ENCODE measurements at places on chromosomes 5 and 9.

DNA sequence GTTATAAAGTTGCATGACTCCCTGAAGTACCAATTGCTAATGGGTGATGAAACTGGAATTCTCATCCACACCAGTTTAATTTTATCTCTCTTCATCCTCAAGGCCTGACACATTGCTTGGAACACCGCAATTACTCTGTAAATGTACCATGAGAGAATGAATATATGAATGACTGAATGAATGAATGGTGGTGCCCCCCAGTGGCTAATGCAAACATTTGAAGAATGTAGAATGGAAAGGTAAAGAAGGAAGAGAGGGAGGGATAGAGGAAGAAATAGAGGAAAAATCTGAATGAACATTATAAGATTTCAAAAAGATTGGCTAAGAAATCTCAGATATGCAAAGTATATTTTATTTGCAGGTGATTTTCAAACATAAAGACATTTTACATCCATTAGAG lies 13.1 kb downstream of the PAPPA start:
- no peak for DNase-seq

DNA sequence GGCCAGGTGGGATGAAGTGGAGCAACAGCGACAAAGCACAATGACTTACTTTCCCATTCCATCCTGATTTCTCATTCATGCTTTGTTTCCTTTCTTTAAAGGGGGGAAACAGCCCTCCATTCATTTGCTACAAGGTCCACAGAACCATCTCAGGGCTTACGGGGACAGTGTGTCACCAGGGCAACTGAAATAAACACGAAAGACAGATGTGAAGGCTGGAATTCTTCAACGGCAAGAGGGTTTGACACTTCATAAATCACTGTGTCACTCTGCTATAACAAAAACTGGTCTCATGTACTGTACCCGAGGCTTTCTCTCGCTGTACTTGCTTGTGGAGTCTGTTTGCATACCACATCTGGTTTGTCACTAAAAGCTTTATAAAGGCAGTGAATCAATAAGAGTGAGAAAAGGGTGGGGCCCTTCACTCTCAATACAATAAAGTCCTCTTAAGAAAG lies 150.8 kb downstream of the EFNA5 start:
- DNase-seq: peak; percentile 3

- DNase-seq: no peak
Measured at GRCh38 chr9:97908705-97909104, 13.6 kb downstream of the TRMO start.

DNA sequence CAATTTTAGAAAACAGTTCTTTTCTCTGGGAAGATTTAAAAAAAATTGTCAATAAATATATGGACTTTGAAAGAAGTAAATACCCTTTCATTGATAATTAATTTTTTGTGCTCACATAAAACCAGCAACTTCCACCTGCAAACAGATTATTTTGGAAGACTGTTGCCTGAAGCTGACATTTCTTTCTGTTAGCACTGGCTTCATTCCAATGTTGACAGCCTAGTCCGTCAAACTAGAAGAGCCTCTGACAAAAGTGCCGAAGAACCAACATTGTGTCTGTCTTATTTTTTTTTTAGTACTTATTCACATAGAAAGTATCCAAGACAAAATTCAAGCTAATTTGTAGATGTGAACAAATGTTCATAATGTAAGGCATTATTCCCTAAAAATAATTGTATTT lies 108.6 kb upstream of the TMEM161B start:
- no peak for DNase-seq

DNA sequence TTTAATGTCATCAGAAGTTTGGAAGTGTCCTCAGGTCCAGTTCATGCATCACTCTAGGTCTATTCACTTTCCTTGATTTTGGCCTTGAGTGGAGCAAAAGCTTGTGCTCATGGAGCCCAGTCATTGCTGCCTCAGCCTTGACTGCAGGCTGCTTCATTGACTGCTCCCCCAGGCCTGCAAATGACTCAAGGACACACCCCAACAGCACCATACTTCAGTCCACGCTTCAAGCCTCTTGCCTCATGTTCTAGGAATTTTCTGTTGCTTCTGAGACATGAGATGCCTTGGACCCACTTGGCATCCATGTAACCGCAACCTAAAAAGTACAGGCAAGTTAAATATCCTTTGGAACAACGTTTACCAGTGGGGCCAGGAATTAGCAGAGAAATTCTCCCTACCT lies 193.7 kb downstream of the PIK3R1 start:
- DNase-seq: no peak

DNA sequence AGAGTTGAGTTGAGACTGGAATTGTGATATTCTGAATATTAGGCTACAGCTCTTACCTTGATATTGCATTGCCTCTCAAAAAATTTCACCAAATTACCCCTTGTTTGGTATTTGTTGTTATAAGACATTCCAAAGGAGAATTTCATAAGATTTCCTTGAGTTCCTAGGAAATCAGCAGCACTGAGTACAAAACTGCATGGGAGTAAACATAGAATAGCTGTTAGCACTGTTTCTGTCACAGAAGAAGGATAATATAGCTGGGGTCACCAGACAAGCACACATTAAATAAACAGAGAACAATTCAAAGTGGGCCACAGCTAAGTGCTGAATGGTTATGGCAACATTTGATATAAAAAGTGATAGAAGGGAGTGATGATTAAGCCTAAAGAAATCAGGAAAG lies 724.3 kb downstream of the PRELID2 start:
- DNase-seq: no peak

DNA sequence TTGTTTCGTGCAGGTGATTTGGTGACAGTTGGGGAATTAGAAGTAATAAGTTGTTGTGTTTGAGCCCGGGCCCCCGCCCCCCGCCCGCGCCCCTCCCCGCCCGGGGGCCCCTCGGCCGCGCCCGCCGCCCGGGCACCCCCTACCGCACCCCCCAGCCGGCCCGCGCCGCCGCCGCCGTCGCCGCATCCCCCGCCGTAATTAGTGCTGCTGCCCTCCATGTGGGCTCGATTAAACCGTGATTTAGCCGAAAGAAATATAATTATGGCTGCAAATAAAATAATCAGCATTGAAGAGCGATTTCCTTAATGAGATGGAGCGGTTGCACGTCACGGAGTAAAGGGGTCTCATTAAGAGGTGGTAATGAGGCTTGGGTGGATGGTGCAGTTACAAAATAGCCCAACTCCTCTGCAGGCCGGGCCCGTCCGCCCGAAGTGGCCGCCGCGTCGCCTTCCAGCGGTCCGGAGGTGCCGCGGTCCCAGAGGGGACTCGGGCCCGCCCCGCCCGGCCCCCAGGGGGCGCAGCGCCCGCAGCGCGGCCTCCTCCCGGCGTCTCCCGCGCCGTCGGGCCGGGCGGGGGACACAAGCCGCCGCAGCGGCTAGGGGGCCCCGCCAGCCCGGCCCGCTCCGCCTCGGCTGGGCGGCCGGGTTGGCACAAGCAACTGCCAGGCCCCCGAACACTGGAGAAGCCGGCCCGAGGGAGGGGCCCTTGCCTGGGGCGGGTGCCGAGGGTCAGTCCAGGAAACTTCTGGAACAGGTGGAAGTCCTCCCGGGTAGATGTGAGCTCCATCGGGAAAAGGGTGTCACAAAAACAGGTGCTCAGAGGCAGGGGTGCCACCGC lies 6.9 kb upstream of the OTP start:
- no peak for DNase-seq

GRCh38 chr9:6194934-6195333 lies 20.7 kb upstream of the IL33 start:
- DNase-seq: no peak

DNA sequence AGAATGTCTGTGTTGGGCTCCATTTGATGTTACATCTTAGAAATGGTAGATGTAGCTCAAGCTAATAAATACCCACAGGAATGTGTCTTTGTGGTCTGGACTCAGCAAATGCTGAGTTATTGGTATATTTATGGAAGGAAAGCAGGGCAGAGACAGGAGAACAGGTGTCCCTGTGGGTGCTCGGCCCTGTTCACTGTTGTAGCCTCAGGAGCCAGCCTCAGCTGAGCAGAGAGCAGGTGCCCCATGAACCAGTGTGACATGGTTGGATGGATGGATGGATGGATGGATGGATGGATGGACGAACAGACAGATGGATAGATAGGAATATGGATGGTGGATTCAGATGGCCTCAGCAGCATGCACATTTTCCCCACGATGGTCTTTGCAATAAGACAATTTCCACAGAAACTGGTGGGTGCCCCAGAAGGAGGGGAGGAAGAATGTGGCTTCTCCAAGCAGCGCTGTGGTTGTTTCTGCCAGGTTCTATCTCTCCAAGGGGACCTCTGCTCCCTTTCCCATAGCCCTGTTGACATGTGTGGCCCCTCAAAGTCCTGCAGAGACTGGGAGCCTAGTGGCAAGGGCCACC lies 8.2 kb upstream of the IRF1 start:
- DNase-seq: no peak

DNA sequence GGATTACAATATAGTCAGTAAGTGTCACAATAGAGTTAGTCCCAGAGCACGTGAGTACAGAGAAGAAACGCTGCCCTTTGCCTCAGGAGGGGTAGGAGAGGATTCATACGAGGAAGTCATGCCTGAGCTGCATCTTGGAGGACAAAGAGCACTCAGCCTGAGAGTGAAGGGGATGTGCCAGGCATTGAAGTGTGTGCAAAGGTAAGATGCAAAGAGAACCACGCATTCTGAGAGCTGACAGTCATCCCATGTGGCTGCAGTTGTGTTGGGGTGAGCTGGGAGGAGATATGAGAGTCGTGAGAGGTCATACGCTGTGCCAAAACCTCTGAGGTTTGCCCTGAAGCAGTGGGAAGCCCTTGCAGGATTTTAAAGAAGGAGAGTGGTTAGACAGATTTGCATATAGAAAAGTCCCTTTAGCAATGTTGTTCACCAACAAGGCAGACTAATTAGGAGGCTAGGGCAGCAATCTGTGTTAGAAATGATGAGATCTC lies 97.5 kb downstream of the PIP5K1B start:
- DNase-seq: no peak

DNA sequence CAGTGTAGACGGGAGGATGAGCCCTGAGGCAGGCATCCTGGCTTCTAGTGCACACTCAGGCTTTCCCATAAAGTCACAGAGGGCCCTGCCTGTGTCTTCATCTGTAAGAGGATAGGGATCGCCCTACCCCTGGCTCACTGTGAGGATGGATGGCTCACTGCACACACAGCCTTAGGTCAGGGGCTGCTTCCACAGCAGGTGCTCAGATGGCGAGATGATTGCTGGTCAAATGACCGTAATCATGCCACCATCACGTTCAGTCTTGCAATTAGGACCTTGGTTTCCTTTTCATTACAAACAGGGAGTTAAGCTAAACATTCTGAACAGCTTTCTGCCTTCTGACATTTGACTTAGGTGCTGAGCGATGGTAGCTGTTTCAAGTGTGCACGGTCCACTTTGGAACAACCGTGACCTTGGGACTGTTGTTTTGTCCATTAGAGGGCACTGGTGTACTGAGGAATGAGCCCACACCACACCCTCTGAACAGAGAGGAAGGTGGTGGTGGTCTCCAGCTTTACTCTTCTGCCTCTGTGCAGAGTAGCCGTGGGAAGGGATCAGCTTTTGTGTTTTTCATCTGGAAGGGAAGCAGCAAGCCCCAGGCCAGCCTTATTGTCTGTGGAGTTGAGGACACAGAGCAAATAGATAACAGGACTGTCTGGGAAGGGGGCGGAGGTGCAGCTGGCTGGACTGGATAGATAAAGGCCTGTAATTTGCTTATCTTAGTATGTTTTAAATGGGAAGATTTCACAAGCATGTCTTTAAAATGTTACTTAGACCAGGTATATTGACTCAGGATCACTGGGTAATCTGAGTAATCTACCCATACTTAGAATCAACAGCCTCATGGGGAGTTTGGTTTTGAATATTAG lies 183.1 kb downstream of the TRIO start:
- no peak for DNase-seq

DNA sequence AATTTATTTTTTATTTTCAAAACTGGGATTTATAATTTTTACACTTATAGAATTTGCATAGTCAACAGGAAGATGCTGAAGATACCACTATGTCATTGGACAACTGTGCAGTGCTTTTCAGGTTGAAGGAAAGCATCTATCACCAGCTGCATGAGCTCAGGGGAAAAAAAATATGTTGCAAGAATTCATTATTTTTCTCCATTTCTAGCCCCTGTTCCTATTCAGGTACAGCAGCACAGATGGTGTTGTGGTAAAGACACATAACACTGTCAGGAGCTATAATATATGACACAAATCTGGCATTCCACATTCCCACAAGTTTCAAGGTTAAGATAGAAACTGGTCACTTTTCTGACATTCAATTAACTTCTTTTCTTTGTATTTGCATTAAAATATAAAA lies 1088.6 kb downstream of the MAT2B start:
- no peak for DNase-seq

- no peak for DNase-seq
Measured at GRCh38 chr5:93967923-93968322, 226.5 kb upstream of the POU5F2 start.

DNA sequence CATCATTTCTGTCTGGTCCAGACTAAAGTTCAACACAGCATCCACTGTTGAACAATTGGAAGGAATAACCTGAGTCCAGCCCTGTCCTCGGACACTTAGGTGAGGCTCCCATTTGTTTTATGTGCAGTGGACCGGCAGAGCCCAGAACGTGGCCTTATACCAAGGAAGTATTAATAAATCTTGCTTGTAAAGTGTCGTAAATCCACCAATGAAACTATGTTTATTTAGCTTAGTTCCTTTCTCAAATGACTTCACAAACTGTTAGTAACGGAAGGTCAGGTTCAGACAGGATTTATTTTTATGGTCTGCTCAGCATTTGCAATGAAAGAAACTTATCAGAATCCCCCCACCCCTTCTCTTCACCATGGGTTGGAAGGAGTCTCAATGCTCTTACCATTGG lies 149.5 kb downstream of the PCSK1 start:
- DNase-seq: no peak

DNA sequence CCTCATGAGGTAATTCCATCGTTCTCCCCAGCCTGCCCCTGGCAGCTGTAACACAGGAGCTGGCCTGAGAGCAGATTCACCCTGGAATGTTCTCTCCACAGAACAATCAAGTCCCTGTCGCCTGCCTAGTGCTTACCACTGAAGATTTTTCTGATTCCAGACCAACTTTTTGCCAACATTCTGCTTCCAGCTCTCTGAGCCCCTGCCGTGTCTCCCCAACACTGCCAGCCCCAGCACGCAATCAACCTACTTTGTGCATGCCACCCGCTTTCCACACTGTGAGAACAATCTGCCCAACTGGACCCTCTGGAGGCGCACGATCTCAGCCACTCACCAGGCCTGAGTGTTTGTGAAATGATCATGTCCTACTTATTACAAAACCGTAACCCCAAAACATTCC lies 62.6 kb downstream of the PSMB7 start:
- DNase-seq: no peak

GRCh38 chr9:13063880-13064459 lies 215.5 kb downstream of the MPDZ start:
- no peak for DNase-seq

DNA sequence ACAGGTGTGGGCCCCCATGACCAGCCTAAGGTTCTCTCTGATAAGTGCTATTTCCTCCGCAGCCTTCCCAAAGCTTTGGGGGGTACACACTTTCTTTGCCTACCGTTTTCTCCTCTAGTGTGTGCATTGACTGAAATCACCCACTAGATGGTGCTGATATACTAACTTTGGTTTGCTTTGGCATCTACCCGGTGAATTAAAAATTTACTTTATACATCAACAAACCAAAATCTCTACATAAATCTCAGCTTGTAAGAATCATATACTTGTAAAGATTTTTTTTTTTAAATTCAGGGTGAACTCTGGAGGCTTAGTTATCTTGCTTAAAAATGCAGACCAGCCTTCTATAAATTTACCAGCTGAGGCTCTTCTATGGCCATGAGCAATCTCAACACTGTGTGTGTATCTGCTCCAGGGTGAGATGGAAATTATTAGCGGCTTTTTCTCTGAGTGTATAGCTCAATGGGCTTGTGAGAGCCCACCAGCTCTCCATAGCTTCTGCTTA lies 475.7 kb upstream of the TNC start:
- DNase-seq: no peak

Data from CD8-positive, alpha-beta memory T cell (primary cell).